ENCODE measurements at places on chromosomes 2 and 18. TPM values are rescaled to one million over a fixed set of nuclear protein-coding genes. Genes with fewer than 3 reads are reported as not detected.

GRCh38 chr18:31042084-31042405, 497 bp downstream of the DSC3 start:
- DNase-seq, result no peak

The SPHKAP gene
- not detected for total RNA-seq

DNA sequence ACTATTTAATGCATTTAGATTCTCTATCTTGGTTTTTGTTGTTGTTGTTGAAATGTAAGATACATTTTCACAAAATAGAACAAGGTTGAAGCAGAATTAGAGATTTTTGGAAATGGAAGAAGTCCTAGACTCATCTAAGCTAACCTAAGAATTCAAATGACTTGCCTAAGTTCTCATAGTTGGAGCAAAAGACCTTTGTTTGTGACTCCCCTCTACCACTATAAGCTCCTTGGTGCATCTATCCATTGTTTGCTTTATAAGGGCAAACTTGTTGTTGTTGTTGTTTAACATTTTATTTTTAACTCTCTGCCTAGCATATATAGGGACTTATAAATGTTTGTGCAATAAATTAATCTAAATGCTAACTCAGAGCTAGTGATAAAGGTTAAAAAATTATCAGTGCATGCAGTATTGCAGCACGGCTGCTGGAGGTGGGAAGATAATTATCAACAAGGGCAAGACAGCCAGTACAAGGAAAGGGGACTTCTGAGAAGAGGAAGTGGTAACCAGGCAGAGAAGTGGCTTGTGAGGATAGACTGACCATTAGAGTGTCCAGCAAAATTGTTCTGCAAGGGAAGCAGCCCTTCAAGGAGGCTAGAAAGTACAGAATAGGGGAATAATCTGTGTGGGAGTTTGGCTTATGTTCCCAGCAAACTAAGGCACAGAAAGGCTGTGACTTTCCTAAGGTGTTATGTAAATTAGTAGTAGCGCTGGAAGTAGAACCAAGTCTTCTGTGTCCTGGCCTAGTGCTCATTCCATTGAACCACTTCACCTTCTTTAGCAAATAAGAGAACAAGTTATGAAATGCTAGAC, 38.1 kb upstream of the ACYP2 start:
- no peak for DNase-seq

- DNase-seq, result no peak
Observed at GRCh38 chr2:170260188-170260587, 82.2 kb downstream of the MYO3B start.

- no peak for DNase-seq
Observed at GRCh38 chr18:55301824-55302166, 286.2 kb downstream of the TCF4 start.

- DNase-seq, result no peak
Observed at GRCh38 chr2:183243758-183244157, 119.5 kb downstream of the NUP35 start.

- peak; percentile 37 for DNase-seq
Observed at GRCh38 chr18:26487437-26487836, 60.9 kb downstream of the KCTD1 start.

DNA sequence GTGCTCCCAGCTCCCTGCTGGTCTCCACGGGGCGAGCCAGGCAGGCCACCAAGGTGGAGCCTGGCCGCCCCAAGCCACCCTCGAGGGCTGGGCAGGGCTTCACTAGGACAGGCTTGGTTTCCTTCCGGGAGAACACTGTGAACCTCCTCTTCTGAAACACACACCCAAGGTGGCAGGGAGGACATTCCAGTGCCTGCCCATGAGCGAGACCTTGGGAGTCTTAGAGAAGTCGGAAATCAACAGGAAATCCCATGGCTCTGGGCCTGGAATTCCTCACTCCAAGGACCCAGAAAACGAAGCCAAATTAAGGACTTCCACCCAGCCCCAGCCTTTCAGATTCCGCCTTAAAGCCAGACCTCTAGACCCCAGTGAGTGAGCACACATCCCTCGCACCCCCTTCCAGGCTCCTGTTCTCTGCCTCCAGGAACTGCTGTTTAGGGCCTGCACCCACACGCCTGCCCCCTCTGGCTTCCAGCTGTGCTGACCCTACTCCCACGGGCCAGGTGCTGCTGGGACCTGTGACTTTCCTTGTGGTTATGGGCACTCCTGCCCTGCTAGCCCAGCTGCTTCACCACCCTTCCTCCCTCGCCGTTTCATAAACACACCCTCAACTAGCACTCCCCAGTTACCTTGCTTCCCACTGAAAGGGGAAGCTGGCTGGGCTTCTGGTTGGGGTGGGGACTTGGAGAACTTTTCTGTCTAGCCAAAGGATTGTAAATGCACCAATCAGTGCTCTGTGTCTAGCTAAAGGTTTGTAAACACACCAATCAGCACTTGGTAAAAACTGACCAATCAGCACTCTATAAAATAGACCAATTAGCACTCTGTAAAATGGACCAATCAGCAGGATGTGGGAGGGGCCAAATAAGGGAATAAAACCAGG, 13.7 kb downstream of the GPR17 start:
- DNase-seq, result no peak

DNA sequence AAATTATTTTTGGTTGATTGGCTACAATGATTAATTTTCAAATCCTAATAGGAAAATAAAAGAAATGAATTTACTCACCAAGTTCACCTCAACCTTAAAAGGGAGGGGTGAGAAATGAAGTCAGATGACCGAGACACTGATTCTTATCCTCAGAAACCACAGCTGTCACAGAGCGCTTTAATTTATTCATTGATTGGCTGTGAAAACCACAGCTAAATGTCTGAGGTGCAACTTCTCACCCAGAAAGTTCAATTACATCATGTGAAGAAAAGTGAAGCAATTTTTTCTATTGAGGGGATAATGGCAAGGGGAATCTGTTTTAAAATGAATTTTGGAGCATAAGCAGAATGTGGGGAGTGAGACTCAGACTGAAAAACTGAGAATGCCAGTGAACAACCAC, 128.4 kb downstream of the RNF152 start:
- peak; percentile 15 for DNase-seq

The KCNG2 gene
- not detected for total RNA-seq

The TSPYL6 gene
- not detected for total RNA-seq

GRCh38 chr2:160358046-160358445, 135.6 kb downstream of the RBMS1 start:
- DNase-seq, result no peak

GRCh38 chr18:51712821-51713220, 515.3 kb upstream of the MEX3C start:
- no peak for DNase-seq

DNA sequence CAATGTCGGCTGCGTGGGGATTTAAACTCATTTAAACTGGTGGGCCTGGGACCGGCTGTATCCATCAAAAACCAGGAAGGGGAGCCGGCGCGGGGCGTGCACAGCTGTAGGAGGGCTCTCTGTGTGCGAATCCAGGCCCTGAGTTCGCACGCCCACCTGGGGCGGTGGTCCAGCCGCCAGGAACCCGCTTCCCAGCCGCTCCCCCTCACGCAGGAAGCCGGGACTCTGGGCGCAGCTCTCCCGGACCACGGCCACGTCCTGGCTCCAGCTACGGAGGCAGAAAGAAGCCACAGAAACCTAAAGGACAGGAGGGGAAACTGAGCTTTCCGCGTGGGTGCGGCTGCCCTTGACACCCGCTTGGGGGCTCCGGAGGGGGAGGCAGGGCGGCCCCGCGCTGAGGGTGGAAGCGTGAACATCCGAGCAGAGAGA, 80.6 kb downstream of the GFPT1 start:
- DNase-seq, result no peak

The OTOS gene
- not detected for total RNA-seq

GRCh38 chr18:13517369-13517768, 209.0 kb downstream of the FAM210A start:
- DNase-seq, result no peak

- no peak for DNase-seq
Observed at GRCh38 chr2:229920011-229920641, 1.7 kb downstream of the TRIP12 start.

The SETBP1 gene
- total RNA-seq, result 0.10 TPM

GRCh38 chr18:10017043-10017442, 103.2 kb downstream of the VAPA start:
- no peak for DNase-seq

DNA sequence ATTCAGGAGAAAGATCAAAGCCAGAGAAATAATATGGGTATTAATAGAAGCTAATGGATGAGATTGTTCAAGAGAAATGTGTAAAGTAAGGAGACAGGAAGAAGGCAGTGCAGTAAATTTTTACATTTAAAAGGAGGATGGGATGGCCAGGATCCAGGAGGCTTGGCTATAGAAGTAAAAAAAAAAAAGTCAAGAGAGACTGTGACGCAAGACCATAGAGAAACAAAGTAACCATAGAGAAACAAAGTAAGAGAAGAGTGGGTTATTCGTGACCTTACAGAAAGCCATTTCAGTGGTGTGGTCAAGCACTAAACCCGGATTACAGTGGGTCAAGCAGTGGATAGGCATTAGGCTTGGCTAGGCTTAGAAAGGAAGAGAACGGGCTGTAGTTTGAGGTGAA, 10.5 kb upstream of the FAM171B start:
- DNase-seq, result no peak

The SH3RF3 gene
- total RNA-seq, result 3.6 TPM

DNA sequence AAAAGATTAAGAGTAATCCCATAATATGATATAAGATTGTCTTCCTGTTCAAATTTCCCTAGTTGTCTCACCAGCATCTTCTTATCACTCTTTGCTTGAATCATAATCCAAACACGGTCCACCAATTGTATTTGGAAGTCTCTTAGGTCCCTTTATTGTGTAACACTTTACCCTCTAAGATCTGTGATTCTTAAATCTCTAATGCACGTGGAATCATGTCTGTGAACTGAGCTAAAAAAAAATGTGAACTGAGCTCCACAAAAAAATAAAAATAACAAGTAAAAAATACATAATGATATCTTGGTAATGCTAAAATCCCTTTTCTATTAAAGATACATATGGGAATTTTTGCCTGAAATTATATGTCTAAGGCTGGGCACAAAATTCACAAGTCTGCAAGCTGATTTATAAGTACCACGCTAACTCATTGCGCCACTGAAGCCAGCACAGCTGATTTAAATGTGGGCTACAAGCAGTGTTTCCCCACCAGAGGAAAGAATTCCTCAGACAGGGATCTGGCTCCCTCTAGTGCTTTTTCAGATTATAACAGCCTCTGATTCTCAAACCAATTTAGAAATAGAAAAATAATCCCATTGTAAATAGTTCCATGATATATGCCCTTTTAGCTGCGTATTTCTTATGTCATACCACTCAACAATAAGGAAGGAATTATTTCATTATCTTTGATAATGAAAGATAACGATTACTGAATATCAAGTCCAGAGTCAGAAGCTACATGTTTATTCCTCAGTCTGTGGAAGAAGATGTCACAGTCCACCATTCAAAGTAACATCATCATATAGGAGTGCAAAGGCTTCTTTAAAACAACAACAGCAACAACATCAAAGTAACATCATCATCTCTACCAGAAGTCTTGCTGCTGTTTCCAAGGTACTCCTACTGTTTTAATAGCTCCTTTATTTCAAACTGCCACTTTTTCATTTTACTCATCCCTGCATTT, 22.9 kb downstream of the RBM43 start:
- peak; percentile 72 for DNase-seq

The LHCGR gene
- total RNA-seq, result not detected

The CAPN14 gene
- not detected for total RNA-seq
